ENCODE measurements at places on chromosomes 12 and 14.

DNA sequence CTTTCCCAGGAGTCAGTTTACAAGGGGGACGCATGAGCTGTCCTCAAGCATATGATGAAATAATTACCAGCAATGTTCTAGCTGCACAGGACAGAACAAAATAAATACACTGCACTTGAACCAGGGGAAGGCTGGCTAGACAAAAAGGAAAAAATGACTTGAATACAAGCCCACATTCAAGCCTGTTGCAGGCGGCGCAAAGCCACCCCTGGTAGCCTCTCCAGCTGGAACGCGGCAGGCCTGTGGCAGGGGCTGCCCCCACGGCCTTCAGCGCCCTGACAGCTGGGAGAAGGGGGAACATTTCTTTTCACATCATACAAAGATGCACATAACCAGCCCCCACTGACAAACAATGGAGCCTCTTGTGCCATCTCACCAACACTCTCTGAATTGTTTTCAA, 57.1 kb downstream of the TRAFD1 start:
- DNase-seq: no peak

DNA sequence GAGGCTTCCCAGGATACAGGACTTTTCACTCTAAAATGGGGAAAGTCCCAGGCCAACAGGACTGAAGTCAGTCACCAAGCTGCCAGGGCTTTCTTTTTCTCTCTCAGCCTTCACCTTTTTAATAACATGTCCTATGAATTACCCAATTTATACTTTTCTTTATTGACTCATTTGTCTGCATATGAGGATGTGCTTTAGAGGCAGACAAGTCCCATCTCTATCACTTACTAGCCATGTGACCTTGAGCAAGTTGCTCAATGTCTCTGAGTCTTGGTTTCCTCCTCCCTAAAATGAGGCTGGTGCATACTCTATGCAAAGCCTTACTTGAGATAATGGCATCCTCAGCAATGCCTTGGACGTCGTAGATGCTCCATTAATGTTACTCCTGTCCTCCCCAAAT, 98.1 kb upstream of the TMPO start:
- DNase-seq: no peak

GRCh38 chr14:37721976-37722659, 126.7 kb downstream of the TTC6 start:
- DNase-seq: no peak

GRCh38 chr14:32702562-32702961, 236.1 kb upstream of the NPAS3 start:
- DNase-seq: peak; percentile 2

DNA sequence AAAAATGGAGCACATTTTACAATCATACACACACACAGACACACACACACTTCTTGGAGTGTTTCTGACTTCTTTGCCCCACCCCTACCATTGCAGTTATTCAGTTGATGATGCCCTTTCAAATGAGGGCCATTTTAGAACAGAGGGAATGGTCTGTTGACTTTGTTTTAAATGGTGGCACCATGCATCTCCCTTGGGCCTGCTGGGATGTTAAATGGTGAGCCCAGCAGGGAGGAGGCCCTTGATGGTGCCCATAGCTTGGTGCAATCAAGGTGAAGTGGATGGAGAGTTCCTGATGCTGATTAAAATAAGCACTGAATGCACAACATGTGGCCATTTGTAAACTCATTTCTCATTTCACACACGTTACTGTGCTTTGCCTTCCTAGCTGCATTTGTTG, 13.3 kb downstream of the C12orf75 start:
- no peak for DNase-seq

DNA sequence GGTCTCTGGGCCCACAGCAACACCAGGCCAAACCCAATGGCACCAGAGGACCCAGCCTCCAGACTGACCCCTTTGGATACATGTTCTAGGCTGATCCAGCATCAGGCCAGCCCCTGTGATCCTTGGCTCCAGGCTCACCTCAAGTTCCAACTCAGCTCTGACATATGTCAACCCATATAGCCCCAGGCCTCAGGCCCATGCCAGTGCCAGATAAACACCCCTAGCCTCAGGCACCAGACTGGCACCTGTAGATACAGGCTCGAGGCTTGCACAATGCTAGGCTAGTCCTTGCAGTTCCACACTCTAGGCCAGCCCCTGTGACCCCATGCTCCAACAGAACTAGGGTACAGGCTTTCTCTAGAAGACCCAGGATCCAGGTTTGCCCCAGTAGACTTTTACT, 287.5 kb downstream of the KCNC2 start:
- no peak for DNase-seq

GRCh38 chr14:22824711-22825359, 4.9 kb upstream of the MRPL52 start:
- peak; percentile 39 for DNase-seq

- DNase-seq: no peak
Observed at GRCh38 chr12:75374971-75375370, 15.9 kb upstream of the GLIPR1L2 start.

DNA sequence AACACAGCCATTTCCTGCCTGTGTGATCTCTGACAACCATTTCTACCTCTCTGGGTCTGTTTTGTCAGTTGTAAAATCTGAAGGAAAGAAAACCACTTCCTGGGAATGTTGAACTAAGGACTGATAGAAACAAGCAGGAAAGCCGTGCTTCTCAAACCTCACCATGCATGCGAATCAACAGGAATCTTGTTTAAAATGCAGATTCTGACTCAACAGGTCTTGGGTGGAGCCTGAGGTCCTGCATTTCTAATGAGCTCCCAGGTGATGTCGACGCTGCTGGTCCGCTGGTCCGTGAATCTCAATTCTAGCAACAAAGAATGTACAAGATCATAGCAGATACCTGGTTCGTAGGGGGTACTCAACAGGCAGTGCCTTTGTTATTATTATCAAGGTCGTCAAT, 38.0 kb upstream of the GPATCH2L start:
- no peak for DNase-seq

GRCh38 chr12:71664411-71665089, 449 bp downstream of the THAP2 start:
- no peak for DNase-seq

DNA sequence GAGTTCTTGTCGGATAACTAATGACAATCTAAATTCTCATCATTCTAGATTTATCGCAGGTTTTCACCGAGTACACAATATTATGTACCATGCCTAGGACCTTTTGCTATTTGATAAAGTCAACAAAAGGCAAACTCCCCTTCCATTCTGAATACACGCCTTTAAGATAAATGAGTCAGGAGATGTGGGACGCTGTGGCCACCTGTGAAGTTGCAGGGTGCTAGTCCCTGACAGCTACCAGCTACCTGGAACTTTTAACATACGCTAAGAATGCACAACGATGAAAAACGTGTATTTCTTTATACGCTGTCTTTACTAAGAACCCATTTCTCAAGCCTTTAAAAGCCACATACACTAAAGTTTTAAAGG, 678 bp downstream of the MDM1 start:
- DNase-seq: peak; percentile 16

DNA sequence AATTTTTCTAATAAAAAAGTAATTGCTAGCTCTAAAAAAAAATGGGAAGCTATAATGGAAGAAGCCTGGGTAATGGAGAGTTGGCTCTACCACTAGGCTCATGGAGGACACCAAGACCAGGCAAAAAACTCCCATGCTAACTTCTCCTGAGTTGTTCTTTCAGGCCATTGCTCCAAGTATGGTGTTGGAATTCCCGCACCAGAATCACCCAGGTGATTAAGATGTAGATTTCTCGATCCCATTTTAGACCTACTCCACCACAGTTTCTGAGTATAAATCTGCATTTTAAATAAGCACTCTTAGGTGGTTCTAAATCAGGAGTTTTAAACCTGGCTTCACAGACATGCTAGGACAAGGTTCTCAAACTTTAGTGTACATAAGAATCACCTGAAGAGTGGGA, 221.0 kb downstream of the EMP1 start:
- no peak for DNase-seq

DNA sequence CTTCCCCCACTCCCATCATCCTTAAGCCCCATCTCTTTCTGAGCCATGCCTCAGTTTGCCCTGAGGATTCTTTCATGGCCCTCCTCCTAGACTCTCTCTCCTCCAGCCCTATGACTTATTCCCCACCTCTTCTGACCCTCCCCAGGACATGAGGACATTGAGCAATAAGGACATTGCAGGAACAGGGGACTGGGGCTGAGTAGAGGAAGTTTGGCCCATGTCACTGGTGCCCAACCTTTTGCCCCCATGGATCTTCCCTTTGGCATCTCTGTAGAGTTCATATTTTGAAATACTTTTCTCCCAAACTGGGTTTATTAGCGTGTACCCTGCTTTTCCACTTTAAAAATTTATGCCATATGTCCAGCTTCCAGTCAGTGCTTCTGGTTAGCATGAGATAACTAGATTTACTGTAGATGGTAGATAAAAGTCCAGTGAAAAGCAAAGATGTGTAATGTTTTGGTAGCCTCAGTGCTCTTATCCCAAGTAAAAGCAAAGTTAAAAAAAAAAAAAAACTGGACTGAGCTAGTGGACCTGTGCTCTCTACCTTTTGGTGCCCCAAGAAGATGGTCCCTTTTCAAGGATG, 6.1 kb upstream of the LRP1-AS start:
- no peak for DNase-seq

- no peak for DNase-seq
Observed at GRCh38 chr12:117344716-117345115, 16.7 kb downstream of the NOS1 start.

DNA sequence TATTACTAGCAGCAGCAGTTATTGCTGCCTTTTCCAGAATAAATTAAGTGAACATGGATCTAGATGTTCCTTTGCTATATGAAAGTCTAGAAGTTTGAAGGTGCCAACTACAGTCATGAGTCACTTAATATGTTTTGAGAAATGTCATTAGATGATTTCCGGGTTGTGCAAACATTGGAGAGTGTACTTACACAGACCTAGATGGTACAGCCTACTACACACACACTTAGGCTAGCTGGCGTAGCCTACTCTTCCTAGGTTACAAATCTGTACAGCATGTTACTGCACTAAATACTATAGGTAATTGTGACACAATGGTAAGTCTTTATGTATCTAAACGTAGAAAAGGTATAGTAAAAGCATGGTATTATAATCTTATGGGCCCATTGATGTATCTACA, 368.1 kb downstream of the PDZRN4 start:
- no peak for DNase-seq

DNA sequence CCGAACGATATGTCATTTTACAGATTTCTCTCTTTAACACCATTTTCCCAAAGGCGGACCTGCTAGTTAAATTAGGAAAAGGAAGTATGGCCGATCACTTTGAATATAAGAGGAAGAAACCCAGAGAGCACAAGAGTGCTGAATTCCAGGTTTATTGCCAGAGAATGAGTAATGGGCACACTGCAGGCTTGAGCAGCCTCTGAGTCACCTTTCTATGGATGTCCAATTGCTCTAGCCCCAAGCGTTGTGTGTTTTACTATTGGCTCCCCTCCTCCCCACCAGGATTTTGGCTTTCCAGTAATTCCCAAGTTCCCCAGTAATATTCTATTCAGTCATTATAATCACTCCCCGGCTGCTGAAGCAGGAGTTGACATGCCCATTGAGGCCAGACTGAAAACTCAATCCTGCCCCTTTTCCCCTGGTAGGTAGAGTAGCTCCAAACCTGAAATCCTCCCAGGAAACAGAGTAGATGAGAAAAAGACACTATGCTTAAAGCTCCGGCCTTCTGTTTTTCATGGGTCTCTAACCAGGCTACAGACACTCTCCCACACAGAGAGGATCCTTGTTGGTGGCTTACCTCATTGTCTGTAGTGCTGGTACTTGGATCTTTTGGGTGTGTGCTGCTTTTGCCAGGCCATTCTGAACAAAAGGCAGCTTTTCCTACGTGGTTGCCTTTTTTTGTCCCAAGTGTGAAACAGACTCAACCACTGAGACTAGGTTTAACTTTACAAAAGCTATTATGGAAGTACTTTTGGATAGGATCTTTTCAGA, 704.3 kb upstream of the FLRT2 start:
- no peak for DNase-seq

DNA sequence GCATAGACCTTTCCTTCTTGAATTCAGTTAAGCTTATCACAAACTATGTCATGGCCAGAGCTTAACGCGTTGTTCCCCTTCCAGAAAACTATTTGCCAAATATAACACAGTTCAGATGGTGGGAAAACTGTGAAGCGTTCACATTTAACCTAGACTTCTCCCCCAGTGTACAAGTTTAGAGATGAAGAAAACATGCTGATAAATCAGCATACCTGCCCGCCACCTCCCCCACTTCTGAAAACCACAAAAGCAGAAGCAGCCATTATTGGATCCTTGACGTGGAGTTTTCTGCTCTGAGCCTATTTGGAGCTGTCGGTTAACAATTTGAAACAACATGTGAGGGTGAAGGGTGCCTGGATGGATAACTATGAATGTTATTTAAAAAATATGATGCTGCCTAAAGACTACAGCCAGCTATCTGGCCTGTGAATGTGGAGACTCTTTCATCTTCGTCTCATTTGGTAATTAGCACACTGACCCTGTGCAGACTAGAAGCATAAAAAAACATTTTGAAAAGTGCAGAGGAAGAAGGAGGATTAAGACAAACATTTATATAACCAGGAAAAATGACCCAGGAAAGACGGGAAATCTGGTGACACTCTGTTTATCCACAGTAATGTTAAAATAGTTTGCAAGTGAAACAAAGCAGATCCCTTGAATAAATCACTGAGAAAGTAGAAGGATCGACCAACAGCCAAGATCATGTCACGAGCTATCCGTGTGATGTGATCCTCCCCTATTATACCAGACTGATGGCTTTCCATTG, 408.2 kb downstream of the AEBP2 start:
- no peak for DNase-seq

DNA sequence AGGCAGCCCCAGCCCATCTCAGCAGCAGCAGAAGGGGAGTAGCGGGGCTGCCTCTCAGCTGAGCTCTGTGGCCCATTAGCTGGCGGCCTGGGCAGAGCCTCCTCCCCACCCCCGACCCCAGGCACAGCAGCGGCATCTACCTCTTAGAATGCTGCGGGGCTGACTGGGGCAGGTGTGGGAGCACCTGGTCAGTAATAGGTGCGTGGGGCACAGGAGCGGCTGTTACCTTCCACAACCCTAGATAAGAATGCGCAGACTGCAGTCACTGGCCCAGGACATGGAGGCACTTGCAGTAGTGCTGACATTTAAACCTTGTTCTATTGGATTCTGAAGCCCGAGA, 35.6 kb downstream of the SYNE3 start:
- no peak for DNase-seq

DNA sequence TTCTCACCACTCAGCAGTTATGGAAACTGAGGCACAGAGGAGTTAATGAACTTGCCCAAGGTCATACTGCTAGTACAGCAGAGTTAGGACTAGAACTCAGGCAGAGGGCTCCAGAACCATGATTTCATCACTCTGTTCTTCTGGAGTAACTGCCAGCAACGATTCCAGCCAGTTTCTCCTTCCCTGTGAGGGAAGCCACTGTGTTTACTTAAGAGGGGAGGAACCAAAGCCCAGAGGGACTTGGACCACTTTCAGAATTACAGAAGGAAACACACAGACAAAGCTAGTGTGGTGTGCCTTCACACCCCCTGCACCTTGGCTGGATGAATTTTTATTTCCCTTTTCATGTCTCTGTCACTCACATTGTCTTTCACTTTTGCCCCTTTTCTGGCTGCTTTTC, 398.2 kb downstream of the DPF3 start:
- DNase-seq: no peak
